Fibroblast of skin of back (primary cell): ENCODE measurements at places on chromosomes 4 and X.
A peak's percentile ranks its signal among the peaks of the same experiment; 100 is the strongest.

GRCh38 chr4:39349326-39349725, 16.8 kb downstream of the RFC1 start:
- DNase-seq = no peak

- DNase-seq = no peak
Observed at GRCh38 chrX:3712870-3713224, 602 bp downstream of the PRKX start.

GRCh38 chr4:186669735-186670134, 53.9 kb downstream of the FAT1 start:
- DNase-seq = no peak

DNA sequence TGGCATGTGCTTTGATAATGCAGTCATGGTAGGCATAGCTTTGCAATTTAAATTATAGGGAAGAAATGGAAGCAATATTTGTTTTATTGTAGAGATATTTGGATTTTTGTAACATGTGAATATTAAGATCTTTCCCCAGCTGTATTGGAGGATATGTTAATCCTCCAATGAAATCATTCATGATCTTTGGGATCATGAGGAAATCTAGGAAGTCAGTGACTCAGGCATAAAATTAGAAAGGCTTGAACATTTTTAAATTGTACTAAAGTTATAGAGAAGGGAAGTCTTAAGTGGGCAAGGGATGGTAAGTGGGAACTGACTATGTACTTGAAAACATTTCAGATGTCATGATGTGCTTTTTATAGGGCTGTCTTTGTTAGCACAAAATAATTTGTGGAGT, 46.8 kb downstream of the FIP1L1 start:
- DNase-seq = no peak

- DNase-seq = no peak
Observed at GRCh38 chrX:150487369-150488094, 80.9 kb upstream of the MTM1 start.

- DNase-seq = peak; percentile 51
Observed at GRCh38 chr4:108512615-108513505, 107.5 kb upstream of the RPL34 start.

DNA sequence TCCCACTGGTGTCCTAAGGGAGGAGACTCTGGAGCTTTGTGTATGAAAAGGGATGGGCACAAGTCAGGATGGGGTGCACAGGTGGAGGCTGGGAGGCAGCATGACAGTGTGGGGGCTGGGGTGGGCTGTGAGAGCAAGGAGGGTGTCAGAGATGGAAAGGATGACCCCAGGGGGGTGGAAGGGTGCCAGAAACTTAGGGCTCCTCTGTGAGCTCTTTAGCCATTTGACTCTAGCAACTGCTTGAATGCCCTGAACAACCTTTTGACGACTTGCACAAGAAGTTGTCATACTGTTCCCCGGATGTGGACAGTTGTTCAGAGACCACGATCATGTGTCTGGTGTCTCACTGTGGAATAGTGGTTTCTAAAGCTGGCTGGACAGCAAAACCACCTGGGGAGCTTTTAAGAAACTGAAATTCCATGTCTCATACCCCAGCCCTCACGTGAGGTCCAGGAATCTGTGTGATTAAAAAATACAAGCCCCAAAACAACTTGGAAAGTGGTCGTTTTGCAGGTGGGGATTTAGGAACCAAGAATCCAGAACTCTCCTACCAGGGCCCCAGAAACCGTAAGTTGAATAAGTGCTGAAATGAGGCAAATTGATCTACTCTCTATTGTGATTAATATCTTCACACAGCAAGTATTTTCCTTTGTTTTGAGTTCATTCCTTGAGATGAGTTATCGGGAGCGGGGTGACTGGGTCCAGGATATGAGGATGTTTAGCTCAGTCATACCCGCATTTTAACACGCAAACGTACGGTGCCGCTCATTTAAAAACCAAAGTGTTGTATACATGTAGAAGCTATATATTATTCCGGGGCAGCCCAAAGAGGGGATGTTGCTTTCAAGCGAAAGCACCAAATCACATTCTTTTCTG, 3.4 kb downstream of the RHOH start:
- no peak for DNase-seq

DNA sequence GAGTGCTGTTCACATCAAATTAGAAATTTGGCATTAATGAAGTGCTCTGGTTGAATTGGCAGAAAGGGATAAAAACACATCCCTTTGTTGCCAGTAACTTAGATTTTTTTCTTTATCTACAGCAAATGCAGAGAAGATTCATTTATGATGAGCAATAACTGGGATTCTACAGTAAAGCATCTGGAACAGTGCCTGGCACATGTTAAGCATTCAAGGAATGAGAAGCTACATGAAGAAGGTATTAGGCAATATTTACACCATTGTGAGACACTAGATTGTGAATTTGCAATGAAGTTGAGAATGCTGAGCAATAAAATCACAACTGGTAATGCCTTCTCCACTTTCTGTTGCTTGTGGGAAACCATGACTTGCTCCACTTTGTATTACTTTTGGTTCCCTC, 33.5 kb downstream of the PCDH19 start:
- peak; percentile 81 for DNase-seq

GRCh38 chr4:73396304-73396703, 7.8 kb upstream of the ALB start:
- no peak for DNase-seq

GRCh38 chrX:20374450-20374849, 107.7 kb upstream of the RPS6KA3 start:
- DNase-seq = no peak

- DNase-seq = no peak
Observed at GRCh38 chrX:46758163-46758955, 559 bp downstream of the SLC9A7 start.

DNA sequence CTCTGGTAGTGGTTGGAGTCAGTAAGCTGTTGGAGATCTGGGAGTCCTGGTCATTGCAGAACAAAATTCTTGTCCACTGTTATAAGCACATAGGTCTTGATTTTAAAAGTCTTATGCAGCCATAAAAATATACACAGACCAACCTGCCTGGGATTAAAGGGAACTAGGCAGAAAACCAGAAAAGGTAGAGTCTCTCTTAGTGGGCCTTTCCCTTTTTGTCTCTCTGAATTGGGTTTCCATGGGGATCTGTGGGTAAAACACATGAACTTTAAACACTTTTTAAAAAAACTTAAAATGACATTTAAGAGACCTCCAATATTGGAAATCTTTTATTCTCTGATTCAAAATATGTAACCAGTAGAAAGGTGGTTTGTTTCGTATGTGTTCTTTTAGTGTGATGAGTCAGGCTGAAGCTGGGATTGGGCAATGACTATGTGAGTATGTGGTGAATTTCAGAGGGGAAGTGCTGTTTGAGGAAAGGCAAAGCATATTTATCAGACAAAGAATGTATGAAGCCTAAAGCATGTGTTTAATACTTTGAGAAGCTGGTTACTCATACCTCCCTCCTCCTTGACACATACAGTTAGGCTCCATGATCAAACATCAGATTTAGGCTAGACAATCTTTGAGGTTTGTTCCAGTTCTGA, 29.6 kb downstream of the SLC16A2 start:
- peak; percentile 93 for DNase-seq

GRCh38 chr4:185742766-185743165, 69.2 kb downstream of the SORBS2 start:
- DNase-seq = no peak

DNA sequence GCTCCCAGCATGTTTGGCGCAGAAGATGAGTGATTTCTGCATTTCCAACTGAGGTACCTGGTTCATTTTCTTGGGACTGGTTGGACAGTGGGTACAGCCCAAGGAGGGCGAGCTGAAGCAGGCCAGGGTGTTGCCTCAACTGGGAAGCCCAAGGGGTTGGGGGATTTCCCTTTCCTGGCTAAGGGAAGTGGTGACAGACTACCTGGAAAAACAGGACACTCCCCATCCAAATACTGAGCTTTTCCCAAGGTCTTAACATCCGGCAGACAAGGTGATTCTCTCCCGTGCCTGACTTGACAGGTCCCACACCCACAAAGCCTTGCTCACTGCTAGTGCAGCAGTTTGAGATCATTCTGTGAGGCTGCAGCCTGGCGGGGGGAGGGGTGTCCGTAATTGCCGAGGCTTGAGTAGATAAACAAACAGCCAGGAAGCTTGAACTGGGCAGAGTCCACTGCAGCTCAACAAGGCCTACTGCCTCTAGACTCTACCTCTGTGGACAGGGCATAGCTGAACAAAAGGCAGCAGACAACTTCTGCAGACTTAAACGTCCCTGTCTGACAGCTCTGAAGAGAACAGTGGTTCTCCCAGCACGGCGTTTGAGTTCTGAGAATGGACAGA, 307.7 kb upstream of the ARSJ start:
- DNase-seq = no peak

DNA sequence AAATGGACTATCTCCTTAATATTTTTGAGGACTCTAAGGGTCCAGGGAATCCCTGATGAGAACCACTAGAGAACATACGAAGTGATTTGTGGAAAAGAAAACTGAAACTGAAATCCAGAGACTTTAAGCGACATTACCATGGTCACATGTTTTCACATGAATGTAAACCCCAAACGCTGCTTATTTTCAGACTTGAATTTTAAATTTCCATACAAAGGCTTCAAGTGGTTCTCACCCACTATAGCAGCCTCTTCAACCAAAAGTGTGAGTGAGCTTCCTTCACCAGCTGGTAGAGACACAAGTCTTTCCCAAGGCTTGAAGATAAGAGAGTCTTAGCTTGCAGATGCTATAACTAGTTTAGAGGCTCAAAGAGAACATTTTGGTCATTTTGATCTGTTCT, 232.7 kb downstream of the MGST2 start:
- DNase-seq = no peak

DNA sequence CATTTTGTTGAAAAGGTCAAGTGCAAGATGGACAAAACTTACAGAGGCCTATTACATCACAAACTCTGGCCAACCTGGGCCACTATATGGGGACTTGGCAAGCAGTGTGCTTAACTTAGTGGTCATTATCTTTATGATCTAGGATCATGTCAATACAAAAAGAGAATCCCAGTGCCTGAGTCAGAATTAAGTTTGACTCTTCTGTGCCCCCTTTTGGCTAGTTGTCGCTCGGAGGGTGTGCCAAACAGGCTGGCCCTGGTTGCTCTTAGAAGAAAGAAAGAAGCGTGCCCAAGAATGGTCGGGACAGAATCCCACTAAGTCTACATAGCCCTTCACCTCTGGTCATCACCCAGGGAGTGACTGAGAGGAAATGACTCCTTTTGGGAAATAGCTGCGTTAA, 100.1 kb downstream of the EIF4E start:
- peak; percentile 13 for DNase-seq

GRCh38 chr4:67152976-67153375, 392.3 kb downstream of the CENPC start:
- DNase-seq = no peak

- DNase-seq = no peak
Observed at GRCh38 chrX:107014936-107015335, 14.9 kb upstream of the MORC4 start.

- DNase-seq = no peak
Observed at GRCh38 chr4:109690690-109691410, 12.4 kb downstream of the CASP6 start.

GRCh38 chr4:84767168-84767567, 184.2 kb downstream of the CDS1 start:
- DNase-seq = no peak

DNA sequence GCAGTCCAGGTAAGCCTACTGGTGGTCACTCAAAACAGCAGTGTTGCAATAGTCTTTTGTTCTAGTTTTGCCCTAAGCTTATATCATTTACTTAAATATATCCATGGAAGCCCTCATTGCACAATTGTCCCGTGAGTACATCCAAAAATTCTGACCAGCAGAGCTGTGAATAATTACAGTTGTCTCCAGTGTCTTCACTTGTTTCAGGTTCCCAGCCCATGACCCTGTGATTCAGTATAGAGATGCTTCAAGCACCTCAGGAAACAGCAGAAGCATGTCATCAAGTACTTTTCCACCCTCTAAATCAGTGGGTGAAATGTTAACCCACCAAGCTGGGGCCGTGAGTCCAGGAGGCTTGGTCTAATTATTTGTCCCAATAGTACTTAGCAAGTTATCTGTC, 214.9 kb upstream of the RPS6KA3 start:
- DNase-seq = no peak

GRCh38 chr4:136690360-136690759, 841.9 kb downstream of the PCDH18 start:
- peak; percentile 11 for DNase-seq

DNA sequence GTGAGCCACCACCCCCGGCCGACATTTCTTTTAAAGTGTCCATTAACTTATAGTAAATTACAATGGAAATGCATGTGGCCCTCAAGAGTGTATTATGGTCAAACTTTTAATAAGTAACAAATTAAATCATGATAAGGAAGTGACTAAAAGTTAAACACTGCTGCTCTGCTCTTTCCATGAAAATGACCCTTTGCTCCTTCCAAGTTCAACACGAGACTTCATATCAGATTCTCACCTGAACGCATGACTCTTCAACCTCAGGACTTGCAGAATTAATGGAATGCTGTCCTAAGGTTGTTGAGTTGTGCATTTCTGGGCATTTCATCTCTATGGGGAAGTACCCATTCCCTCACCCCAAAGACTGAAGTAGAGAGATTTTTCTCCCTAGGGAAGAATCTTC, 27.1 kb downstream of the AWAT2 start:
- DNase-seq = no peak
